NCI-H1694 treated with DMSO at 0.1 percent for 48 hours (cell line): ENCODE measurements at places on chromosomes 7 and 10.

GRCh38 chr7:104252409-104253134 is 44.8 kb upstream of the ORC5 start:
- no peak for DNase-seq

DNA sequence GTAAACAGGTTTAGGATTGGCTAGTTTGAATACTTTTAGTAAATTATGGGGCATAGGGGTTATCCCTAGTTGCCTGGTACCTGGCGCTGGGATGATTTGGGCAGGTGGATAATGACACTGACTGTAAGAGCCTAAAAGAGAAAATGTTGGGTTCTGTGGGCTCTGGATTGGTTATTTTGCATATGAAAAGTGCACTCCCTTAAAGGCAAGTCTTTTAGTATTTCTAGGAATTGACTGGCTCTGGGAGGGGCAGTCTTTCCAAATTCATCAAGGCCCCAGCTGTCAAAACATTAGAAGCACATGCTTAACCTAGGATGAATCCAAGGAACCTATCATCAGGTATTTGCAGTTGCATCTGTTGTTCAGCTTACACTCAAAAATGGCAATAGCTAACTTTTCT is 454.6 kb upstream of the SORCS1 start:
- DNase-seq: no peak

DNA sequence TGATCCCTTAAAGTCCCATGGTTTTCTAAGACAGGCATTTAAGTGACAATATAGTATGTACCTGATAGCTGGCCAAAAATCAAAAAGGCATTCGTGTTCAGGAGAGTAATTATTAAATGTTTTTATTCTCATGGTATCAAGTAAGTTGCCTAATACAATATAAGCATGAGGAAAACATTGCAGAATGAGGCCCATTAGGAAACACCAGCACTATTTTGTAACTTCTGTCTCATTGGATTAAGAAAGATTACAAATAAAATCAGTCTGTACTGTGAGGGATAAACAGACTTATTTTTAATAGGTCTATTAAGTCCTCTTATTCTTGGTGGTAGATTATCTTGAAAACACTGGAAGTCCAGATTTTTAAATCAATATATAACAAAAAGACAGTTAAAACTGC is 110.1 kb downstream of the SNX13 start:
- DNase-seq: no peak

DNA sequence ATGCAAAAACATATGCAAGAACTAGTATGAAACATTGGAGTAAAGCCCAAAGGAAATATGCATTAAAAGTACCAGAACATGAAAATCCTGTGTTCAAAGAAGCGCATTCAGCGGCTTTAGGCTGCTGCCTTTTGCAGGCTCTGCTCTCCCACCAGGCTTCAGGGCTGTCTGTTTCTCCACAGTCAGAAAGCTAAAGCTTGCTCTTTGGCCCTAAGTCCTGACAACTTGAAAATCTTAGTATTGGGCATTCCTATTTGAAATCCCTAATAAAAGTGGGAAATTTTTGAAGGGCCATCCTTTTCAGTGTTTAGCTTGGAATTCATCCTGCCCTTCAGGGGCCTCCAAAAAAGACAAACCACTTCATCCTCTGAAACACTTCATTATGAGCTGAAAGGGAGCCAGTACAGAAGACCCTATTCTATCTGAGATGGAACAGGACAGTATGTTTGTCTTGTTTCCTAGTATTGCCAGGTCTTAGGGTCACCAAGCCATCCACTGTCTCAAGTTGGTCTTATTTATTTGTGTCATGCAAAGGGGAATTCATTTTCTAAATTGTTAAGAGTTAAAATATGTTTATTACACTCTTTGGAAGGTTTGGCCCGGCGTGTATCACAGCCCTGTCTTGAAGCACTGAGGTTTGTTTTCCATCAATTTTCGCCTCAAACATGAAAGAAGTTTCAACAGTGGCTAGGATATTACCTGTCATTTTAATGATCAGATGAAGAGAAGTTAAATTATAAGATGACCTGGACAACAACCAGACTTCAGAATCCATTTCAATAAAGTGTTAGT is 326.3 kb upstream of the BMPER start:
- no peak for DNase-seq

- DNase-seq: no peak
These were observed 274.2 kb downstream of the DOCK4 start for GRCh38 chr7:111931958-111932357.

GRCh38 chr7:100441641-100442535 is 5.6 kb upstream of the PPP1R35 start:
- DNase-seq: no peak

DNA sequence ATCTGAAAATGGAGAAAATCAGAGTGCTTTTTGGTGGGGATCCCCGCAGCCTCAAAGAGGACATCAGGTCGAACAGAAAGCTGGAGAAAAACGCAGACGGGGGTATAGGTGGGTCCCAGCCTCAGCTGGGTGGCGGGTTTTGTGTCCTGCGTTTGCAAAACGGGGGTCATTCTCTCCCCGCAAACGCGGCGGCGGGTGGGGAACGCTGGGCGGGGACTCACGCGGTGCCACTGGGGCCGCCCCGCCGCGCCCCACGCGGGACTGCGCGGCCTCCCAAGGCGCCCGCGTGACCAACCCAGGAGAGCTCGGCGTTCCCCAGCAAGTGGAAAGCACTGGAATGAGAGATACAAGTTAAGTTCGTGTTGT is 806 bp upstream of the VIPR2 start:
- DNase-seq: no peak

DNA sequence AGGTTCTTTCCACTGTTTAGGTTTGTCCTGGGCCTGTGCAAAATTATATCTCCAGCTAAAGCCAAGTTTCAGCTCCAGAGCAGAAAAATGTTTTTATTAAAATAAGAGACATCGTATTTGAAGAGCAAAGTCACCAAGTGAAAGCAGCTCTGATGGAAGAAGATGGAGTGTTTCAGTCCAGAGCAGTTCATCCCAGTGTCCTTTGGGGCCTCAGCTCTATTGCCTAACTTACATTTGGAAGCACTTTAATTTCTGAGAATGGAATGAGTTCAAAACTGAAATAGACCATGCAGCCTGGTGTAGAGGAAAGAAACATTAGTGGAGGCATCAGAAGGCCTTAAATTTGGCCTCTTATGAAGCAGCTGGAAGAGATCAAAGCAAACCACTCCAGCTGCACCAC is 545.2 kb downstream of the SORCS1 start:
- DNase-seq: no peak

GRCh38 chr7:22093001-22093400 is 147.3 kb upstream of the CDCA7L start:
- no peak for DNase-seq
